ENCODE measurements at places on chromosomes 6 and 20.

DNA sequence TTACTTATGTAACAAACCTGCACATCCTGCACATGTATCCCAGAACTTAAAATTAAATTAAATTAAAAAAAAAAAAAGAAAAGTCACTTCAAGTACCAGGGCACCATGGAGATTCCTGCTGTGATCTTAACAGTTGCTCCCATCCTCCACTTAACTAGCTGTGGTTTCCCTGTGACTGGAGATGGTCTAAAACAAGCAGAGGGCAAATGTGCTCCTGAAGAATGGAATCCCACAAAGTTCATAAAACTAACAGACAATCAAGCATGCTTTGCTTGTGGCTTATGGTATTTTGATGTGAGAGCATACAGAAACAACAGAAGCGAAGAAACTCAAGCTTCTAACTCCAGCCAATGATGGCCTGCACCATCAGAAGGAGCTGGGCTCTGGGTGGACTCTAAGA lies 153.6 kb upstream of the KCNK16 start:
- DNase-seq: no peak

DNA sequence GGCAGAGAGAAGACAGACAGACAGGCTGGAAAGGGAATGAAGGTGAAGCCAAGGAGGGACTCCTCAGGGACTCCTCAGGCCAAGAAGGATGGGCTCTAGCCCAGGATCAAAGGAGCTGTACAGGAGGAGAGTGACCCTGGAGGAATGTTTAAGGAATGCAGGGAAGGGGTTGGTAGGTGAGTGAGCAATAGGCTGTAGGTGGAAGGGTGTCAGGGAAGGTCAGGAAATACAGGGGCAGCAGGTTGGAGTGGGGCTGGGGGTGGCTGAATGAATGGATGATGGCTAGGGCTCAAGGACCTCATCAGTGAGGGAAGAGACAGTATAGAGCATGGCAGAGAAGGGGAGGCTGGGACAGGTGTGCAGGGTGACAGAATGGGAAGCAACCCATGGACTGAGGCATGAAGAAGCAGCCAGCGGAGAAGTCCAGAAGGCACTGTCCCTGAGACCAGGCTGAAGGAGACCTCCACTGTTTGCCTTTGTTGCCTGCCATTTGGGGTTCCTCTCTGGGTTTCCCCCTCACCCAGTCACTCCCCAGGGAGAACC lies 13.2 kb downstream of the SYNGAP1 start:
- no peak for DNase-seq

DNA sequence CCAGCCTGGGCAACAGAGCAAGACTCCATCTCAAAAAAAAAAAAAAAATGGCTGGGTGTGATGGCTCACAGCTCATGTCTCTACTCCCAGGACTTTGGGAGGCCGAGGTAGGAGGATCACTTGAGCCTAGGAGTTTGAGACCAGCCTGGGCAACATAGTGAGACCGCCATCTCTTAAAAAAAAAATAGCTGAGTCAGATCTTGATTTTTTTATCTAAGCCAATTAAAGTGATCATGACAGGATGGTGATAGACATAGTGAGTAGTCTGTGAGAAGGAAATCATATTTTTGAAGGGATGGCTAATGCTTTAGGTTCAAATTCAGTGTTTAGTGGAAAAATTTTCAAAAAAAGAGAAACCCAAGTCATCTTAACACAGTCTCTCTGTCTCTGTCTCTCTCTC lies 114.6 kb upstream of the JARID2 start:
- DNase-seq: no peak

- no peak for DNase-seq
Observed at GRCh38 chr6:151566557-151566956, 72.7 kb downstream of the CCDC170 start.

DNA sequence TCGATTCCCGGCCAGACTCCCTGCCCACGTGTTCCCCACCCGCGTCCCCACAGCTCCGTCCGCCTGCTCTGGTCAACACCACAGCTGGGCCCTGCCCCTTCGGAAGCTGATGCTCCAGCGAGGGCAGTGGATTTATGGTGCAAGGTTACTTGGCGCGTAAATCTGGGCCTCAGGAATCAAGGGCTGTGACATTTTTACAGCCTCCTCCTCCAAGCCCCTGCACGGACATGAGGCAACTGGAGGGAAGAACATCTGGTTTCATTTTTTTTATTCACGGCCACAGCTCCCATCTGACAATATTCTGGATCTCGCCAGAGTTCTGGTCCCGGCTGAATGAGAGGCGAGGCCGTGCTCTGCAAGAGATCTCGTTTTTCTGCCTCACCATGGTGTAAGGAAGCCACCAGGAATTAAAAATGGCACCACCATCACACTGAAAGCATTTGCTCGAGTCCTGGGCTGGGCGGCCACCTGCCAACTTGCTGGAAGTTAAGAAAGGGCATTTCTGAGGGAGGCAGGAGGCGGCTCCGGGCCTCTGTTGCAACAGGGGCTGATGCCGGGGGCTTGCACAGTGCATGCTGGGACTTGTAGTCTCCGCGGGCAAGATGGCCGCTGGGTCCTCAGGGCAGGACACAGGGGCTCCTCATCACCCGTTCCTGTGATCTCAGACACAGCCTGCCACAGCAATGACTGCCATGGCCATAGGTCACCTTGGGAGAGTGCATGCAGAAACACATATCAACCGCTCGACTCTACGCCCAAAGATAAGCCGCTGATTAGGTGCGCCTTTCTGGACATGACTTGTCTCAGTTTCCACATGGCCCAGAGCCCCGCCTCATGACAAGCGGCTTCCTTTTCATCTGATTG lies 148.5 kb downstream of the LY86 start:
- DNase-seq: no peak

- no peak for DNase-seq
Observed at GRCh38 chr6:62528894-62529526, 243.0 kb upstream of the KHDRBS2 start.

- no peak for DNase-seq
Observed at GRCh38 chr6:21341910-21342309, 251.6 kb upstream of the SOX4 start.

DNA sequence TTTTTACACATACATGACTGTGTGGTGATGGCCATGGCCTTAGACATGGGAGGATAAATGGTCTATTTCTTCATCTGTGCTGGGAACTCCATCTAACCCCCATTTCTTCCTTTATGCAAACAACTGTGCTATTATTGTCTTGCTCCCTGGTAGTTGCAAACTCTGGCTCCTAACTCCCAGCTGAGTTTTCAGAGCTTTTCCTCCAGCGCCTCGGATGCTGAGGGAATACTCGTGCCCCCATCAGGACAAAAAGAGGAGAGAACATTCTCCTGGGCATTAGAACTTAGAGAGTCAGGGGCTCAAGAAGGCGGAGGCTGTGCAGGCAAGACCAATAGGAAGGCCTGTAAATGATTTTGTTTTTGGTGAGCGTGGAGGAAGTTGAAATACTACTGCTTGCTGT lies 2.1 kb downstream of the DAAM2 start:
- DNase-seq: no peak

GRCh38 chr6:148780918-148781436 lies 34.1 kb downstream of the UST start:
- DNase-seq: no peak

GRCh38 chr6:106875782-106876321 lies 98.7 kb downstream of the CD24 start:
- no peak for DNase-seq

Measured in AML-193 (cell line).